Stimulated activated naive CD8-positive, alpha-beta T cell treated with anti-CD3 and anti-CD28 coated beads, Interleukin-15, Interleukin-2, amounts not matched to agents 100 U/mL and 50 U/mL, for 24 hours (primary cell): ENCODE measurements at places on chromosomes 6 and 20.

DNA sequence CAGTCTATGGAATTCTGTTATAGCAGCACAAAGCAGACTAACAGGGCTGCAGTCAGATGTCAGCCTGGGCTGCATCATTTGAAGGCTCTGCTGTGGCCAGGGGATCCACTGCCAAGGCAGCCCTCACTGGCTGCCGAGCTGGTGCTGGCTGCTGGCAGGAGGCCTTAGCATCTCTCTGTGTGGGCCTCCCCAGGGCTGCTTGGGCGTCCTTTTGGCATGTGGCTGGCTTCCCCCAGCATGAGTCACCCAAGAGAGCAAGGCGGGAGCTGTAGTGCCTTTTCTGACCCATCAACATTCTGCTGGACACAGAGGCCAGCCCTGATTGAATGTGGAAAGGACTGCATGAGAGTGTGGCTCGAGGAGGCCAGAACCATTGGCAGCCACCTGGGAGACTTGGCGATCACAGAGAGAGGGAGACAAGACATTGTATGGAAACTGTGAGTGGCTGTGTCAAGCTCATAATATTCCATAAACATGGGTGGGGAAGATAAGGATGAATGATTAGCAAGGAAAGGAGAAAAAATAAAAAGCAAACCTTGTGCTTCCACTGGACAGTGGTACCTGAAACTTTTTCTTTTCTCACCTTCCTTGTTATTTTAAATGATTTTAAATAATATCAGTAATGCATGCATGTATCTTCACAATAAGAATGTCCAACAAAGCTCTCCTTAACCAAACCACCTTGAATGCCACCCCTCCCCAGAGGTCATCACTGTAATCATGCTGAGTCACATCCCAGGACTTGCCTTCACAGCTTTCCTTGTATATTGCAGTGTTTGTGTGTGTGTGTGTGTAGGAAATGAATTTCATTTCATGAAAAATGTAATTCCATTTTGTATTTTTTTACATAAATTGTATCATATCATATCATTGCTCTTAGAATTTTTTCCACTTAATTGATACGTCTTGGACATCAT, 55.0 kb upstream of the VSX1 start:
- no peak for DNase-seq

DNA sequence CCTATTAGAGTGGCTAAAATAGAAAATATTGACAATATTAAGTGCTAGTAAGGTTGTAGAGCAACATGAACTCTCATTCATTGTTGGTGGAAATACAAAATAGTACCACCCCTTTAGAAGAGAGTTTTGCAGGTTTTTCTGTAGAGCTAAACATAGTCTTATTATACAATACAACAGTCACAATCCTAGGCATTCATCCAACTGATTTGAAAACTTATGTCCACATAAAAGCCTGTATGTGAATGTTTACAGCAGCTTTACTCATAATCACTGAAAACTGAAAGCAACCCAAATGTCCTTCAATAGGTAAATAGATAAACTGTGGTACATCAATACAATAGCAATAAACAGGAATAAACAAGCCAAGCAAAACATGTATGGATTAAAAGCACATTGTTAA, 162.6 kb upstream of the PRND start:
- DNase-seq = no peak

DNA sequence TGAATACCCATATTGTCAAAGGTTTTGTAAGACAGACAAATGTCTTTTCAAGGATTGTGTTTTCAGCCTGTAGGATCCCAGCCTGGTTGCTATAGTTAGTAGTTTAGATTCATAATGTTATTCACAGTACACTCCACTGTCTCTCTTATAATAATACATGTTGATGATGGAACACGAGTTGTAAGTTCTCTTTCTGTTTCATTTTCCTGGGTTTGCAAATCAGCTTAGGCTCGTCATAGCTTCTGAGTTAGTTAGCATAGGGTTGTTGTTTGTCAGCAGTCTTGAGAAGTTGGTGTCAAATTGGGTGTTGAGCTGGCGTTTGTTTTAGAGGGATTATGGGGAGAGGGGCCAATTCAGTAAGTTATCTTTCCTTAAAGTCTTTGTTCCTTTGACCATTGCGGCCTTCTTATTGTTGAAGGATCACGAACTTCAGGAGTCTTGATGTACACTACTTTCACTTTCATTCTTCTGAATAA, 45.8 kb downstream of the QKI start:
- no peak for DNase-seq

- DNase-seq = no peak
Measured at GRCh38 chr6:166156942-166157341, 10.7 kb downstream of the TBXT start.

DNA sequence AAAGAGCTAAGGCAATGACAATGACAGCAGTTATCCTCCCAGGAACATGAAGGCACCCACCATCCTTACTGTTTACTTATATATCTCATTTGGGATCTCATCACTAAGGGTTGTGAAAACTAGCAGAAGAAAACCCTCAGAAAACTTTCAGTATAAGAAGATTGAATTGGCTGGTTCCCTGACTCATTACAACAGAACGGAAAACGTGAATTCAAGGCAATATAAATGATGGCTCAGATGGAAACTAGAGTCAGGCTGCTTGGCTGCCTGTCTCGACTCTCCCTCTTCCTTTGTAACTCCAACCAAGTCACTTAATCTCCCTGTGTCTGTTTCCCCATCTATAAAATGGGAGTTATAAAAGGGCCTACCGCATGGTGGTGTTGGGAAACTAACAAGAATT, 387.1 kb upstream of the JARID2 start:
- DNase-seq = no peak

DNA sequence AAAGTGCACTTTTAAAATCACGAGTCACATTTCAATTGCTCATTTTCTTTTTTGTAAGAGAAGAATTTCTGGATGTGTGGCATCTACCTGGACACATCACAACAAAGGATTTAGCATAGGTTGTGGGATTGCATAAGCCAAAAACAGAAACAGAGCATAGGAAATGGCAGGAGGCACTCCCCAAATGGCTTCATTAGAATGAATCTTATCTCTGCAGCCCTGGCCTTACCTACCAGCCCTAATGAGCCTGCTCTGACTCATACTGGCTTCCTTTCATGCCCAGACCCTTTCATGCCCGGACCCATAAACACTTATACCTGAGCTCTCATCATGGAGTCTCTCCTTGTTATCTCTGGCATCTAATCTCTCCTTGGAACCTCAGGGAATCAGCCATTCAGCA, 23.9 kb upstream of the SPTLC3 start:
- DNase-seq = no peak
